ENCODE measurements at places on chromosomes 7 and 10.

DNA sequence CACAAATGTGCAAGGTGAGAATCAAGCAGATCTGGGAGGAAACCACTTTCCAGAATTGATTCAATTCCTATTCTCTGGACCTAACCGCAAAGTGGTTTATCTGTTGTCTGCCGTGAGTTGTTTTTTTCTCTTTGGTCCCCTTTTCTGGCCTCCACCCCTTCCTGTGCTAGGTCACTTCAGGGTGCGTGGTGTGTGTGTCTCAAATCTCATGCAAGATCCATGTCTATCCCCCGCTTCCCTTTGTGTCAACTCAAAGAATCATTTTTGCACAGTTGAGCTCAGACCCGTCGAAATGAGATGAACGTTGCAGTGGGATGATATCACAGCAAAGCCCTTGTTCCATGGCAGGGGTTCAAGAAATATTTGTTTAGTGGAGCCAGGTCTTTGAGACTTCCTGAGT lies 184.5 kb downstream of the GATA3 start:
- DNase-seq = no peak

DNA sequence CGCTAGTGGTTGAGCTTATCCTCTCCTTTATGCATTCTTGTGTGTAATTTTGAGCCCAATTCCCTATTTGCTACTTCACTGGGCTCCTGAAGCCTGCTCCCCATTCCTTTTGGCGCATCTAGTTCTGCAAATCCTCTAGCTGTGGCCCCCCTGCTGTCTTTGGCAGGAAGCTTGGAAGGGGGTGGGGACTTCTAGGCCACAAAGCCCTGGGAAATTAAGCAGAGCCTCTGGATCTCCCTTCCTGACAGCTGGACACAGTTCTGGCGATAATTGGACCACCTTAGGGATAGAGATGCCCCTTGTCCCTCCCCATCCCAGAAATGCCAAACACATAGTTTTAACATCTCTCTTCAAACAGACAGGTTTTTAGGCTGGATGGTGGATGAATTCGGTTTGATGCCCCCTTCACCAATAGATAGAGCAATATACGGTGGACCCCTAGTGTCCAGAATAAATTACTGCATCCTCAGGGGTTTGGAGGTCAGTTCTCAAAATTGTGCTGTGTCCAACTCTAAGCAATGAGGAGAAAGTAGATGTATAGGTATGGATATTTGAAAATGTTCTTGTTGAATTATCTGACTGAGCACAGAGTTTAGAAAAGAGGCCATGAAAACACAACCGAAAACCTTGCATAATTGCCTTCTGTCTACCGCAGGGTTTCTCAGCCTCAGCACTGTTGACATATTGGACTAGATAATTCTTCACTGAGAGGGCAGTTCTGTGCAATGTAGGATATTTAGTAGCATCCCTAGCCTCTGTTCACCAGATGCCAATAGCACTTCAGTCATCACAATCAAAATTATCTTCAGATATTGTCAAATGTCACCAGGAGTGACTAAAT lies 75.5 kb downstream of the PAPSS2 start:
- peak; percentile 33 for DNase-seq

- peak; percentile 47 for DNase-seq
Measured at GRCh38 chr7:1377111-1377909, 82.0 kb downstream of the MICALL2 start.

DNA sequence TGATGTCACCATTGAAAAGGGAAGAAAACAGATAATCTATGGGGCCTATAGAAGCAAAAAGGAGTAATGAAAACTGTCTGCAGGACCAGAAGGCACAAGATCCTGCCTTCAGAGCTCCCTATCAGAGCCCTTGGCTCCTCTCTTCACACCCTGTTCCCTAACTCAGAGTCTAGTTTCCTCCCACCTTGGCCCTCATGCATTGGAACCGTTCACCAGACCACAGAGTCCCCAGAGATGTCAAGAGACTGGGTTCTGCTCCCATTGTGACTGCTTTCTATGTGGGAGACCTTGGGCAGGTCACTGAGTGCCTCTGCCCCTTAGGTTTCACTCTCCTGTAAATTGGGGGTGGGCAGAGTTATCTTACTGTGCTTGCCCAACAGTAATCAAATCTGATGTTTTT lies 80.1 kb upstream of the RPA3 start:
- DNase-seq = no peak

DNA sequence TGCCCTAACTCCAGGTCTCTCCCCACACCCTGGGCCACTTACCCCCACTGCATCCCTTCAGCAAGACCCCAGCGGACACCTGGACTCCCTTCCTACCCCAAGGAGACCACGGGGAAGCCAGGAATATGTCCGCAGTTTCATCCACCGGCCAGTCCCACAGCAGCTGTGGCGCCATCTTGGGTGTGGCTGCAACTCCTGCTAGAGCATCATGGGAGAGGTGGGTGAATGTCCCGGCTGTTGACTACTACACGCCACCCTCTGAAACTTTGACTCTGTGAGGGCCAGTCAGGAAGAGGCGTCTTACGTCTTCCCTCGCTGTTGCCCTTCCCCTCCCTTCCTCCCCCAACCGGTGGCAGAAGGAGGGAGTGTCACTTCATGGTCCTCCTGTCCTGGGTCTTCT lies 238.3 kb upstream of the RNF32 start:
- peak; percentile 16 for DNase-seq

- no peak for DNase-seq
Measured at GRCh38 chr7:107945332-107945731, 54.3 kb downstream of the DLD start.

- DNase-seq = no peak
Measured at GRCh38 chr7:148729984-148730733, 31.5 kb downstream of the CUL1 start.

GRCh38 chr10:35542303-35542702 lies 62.8 kb upstream of the GJD4 start:
- no peak for DNase-seq

DNA sequence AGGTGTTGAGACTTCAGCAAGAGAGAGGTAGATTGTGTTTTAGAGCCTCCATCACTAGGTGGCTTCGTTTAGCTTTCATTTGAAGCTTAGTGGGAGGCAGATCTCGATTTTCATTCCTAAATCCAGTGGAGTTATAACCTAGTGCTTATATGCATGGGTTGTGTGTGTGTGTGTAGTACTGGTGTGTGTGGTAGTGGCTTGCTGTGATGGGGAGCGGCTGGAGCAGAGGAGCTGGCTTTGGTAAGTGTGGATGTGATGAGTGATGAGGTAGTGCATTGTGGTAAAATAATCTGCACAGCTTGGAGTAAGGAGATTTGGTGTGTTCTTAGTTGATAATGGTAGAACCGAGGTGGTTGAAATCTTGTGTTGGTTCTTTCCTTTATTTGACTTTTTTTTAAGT lies 43.2 kb downstream of the AP3M1 start:
- DNase-seq = no peak

DNA sequence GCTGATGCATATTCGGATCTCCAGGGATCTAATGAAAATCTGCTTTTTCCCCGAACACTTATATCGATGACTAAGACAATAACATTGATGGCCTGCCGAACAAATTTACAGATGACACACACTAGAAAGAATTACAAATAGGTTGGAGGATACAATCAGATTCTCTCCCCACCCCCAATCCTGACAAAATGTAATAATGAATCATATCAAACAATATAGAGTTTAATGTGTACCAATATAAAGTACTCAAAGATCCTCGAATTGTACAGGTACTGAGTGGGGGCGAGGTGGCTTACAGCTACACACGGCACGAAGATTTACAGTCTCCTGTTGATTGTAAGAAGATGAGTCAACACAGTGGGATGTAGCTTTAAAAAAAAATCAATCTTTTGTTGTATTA lies 182.7 kb upstream of the MKLN1 start:
- no peak for DNase-seq

DNA sequence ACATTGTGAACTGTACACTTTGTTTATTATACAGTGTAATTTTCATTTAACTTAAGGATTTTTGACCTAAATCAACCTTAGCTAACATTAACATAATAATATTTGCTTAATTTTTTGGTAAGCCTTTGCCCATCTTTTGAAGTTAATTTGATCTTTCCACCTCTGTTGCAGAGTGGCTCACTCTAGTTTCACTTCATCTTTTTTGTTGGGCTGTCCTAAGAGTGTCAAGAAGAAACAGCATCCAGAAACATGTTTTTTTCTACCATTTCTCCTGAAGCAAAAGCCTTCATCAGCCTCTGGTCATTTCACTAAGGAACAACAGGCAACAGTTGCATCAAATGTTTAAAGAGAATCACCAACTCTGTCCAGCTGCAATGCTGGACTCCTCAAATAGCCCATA lies 824.7 kb downstream of the REEP3 start:
- no peak for DNase-seq

DNA sequence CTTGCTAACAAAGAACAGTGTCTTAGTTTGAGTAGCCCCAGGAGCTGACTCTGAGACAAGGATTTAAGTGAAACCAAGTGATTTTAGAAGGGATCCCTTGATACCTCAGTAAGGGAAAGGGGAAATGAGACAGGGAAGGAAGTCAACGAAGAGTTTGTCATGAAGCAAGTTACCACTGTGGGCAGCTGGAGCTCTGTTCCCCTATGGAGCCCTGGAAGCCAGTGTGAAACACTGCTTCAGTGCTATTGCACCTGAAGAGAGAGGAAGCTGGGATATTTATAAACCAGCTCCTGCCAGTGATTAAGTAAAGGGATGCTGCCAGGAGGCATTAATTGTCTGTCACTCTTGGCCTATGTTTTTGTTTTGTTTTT lies 58.9 kb upstream of the WAPL start:
- peak; percentile 12 for DNase-seq

DNA sequence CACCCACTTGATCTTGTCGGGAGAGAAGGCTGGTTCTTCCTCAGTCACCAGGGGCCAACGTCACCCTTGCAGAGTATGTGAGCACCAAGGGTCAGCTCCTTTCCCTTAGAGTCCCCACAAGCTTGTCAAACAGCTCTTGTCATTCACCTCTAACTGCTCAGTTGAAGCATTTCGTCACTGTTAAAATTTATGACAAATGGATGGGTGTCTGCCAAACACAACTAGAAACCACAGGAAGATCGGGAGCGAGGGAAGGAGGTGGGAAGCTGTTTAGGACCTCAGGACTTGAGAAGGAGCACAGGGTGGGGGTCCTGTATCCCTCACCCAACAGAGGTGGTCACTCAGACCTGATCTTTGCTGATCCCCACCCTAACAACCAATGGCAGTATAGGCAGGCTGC lies 373.3 kb upstream of the IGFBP3 start:
- DNase-seq = no peak

DNA sequence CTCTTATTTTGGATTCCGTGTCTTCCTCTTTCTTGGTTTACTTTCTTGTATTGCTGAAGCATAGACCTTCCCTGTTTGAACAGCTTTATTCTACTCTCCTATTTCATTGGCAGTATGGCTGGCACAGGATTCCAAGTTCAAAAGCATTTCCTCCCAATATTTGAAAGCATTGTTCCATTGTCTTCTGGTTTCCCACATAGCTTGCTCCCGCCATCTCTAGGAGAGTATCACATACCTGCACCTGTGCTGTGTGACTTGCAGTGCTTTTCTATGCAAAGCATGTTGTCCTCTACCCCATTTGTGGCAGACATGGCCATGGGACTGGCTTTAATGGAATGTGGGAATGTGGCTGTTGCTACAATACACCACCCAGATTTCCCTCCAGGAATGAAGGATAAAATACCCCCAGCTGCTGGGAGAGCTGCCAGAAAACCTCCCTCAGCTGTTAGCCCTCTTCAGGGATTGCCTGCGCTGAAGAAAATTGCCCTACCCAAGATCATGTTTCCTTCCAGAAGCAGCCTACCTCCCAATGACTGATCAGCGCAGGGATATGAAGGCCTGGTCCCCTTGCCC lies 6.9 kb upstream of the MYOF start:
- DNase-seq = no peak

GRCh38 chr7:159121476-159121875 lies 23.2 kb downstream of the VIPR2 start:
- DNase-seq = no peak

DNA sequence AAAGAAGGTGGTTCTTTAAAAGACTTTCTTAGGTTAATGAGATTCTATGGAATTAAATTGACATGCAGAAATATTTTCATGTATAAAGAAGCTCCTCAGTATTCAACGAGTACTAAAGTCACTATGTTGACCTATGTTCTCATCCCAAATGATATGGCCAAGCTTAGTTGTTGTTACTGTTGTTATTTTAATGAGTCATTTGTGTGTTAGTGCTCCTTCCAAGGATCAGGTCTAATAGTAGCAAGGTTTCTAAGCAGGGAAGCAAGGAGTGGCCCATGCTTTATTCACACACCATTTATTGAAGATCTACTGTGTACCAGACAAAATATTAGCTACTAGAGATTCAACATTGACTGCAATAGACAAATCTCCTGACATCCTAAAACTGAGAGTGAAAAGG lies 41.9 kb downstream of the LRRN3 start:
- DNase-seq = no peak

DNA sequence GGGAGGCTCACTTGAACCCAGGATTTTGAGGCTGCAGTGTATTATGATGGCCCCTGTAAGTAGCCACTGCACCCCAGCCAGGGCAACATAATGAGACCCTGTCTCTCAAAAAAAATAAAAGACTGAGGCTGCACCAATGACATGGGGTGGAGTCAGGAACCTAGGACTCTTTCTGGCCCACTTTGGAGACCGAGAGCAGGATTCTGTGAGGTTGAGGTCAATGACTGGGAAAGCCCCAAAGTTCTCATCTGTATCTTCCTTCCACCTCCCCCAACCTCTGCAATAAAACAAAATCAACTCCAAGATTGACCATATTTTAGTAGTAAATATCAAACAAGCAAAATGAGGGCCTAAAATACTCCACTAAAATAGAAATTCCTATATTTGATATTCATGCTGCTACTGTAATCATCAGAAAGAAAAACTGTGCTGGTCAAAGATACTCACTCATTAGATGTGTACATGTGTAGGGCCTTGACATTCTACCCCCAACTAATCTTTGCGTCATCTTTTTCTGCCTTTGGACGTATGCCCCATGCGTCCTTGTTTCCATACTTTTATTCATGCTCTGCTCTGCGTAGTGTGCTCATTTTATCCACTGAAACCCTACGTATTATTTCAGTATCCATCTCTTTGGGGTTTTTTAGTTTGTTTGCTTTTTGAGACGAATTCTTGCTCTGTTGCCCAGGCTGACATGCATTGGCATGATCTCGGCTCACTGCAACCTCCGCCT lies 23.8 kb downstream of the WBP1L start:
- no peak for DNase-seq

DNA sequence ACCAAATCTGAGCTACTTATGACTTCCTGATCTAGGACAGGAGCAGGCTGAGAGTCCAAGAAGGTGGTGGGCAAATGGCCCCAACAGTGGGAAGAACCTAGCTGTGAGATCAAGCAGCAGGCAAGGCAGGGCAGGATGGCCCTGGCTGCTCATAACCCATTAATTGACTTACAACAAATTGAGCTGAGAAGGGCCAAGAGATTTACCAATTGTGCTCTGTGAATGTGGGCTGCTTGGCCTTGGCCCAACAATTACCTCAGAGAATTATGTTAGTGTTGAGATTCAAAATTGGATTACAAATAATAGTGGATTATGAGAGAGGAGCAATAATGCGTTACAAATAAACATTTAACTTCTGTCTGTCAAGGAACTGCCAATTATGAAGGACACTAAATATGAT lies 956.5 kb downstream of the KCNMA1 start:
- DNase-seq = no peak
